ENCODE measurements at places on chromosomes 13 and 19.
A peak's percentile ranks its signal among the peaks of the same experiment; 100 is the strongest.

DNA sequence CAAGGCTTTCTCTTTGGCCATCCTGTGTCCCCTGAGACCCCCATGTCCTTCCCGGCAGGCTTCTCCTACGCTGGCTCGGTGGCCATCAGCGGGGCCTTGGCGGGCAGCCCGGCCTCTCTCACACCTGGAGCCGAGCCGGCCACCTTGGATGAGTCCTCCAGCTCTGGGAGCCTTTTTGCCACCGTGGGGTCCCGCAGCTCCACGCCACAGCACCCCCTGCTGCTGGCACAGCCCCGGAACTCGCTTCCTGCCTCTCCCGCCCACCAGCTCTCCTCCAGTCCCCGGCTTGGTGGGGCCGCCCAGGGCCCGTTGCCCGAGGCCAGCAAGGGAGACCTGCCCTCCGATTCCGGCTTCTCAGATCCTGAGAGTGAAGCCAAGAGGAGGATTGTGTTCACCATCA lies 14.2 kb downstream of the PLEKHJ1 start:
- no peak overlapping the region for H3K4me3 ChIP-seq
- no peaks in the 10 kb centered on the region for H3K27me3 ChIP-seq
- H3K4me1 ChIP-seq = peaks cover 5% of the 10 kb centered on the region
- H3K27ac ChIP-seq = no peak overlapping the region

DNA sequence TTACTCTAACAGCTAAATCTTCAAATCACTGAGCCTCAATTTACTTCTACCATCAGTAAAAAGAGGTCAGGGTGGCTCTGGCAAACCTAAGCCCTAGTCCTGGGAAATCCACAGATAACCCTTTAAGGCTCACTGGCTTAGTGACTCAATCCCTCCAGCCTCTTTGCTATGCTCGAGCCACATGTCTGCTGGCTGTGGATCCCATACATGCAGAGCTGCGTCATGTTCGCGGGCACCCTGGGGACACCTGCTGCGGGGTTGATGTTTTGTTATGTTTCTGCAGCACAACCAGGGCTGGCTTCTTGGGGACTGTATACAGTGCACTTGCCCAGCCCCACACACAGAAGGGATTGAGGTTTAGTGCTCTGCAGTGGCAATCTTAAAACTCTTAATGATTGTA lies 41.6 kb upstream of the C13orf42 start:
- no peak overlapping the region for H3K4me3 ChIP-seq
- peaks cover 6% of the 10 kb centered on the region for H3K27me3 ChIP-seq
- no peaks in the 10 kb centered on the region for H3K36me3 ChIP-seq
- no peak for DNase-seq

- H3K27ac ChIP-seq = no peak overlapping the region
- H3K27me3 ChIP-seq = no peaks in the 10 kb centered on the region
- no peak for DNase-seq
- peak overlapping the region; percentile 96 for H3K4me3 ChIP-seq
Observed at GRCh38 chr19:35546532-35546931, 1.1 kb downstream of the TMEM147 start.

DNA sequence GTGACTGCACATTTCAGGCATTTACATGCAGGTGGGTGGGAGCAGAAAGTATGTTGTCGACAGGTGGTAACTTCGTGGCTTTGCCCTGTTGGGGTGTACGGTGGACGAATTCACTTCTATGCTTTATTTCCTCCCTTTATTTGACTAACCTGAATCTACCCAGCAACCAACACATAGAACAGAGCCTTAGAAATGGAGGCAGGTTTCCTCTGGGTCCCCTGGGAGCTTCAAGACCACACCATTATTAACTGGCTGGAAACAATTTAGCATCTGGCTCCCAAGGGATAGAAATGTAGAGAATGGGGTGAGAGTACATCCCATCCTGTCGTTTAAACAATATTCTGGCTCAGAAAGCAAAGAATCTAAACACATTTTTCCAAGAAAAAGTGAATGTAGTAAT lies 244.4 kb downstream of the DLEU7 start:
- H3K27ac ChIP-seq = no peak overlapping the region
- DNase-seq = no peak
- no peaks in the 10 kb centered on the region for H3K27me3 ChIP-seq

DNA sequence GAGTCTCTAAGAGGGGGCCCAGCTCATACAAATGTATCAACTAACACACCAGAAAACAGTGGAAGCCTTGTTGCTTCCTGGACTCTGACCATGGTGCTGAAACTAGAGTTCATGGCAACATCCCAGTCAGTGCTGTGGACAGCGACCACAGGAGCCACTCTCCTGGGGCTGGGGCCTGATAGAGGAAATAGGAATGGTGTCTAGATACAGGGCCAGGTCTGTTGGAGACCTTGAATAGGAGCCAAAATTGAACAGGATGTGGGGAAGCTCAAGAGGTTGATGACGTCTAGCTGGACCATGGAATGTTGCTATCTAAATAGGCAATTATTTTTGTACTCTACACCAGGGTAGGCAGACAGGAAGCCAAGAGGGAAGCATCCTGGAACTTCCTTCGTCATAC lies 21.7 kb downstream of the LILRB4 start:
- H3K27ac ChIP-seq = no peak overlapping the region
- H3K4me3 ChIP-seq = no peak overlapping the region
- no peaks in the 10 kb centered on the region for H3K36me3 ChIP-seq
- H3K4me1 ChIP-seq = no peaks in the 10 kb centered on the region

GRCh38 chr19:4183967-4184717 lies 1.7 kb downstream of the ANKRD24 start:
- H3K4me3 ChIP-seq = no peak overlapping the region
- no peak overlapping the region for H3K27ac ChIP-seq
- no peak for DNase-seq
- peaks cover 25% of the 10 kb centered on the region for H3K4me1 ChIP-seq

GRCh38 chr13:33106656-33107360 lies 90.6 kb downstream of the KL start:
- H3K4me1 ChIP-seq = peaks cover 34% of the 10 kb centered on the region
- no peak for DNase-seq
- no peaks in the 10 kb centered on the region for H3K27me3 ChIP-seq
- no peak overlapping the region for H3K4me3 ChIP-seq
- peaks cover 50% of the 10 kb centered on the region for H3K36me3 ChIP-seq

- no peak overlapping the region for H3K27ac ChIP-seq
- no peak for DNase-seq
- no peaks in the 10 kb centered on the region for H3K36me3 ChIP-seq
- peaks cover 93% of the 10 kb centered on the region for H3K27me3 ChIP-seq
- peaks cover 8% of the 10 kb centered on the region for H3K4me1 ChIP-seq
- no peak overlapping the region for H3K4me3 ChIP-seq
Observed at GRCh38 chr19:35851213-35852028, 883 bp downstream of the NPHS1 start.

GRCh38 chr13:58598241-58598640 lies 966.7 kb downstream of the PCDH17 start:
- H3K4me1 ChIP-seq = no peaks in the 10 kb centered on the region
- H3K27ac ChIP-seq = no peak overlapping the region
- no peaks in the 10 kb centered on the region for H3K36me3 ChIP-seq
- no peak for DNase-seq
- no peak overlapping the region for H3K4me3 ChIP-seq
- H3K27me3 ChIP-seq = no peaks in the 10 kb centered on the region

GRCh38 chr19:49533551-49534488 lies 6.0 kb downstream of the RCN3 start:
- H3K36me3 ChIP-seq = peaks cover 7% of the 10 kb centered on the region
- H3K4me3 ChIP-seq = peak overlapping the region; percentile 55
- H3K27ac ChIP-seq = no peak overlapping the region
- no peaks in the 10 kb centered on the region for H3K27me3 ChIP-seq
- peak; percentile 88 for DNase-seq

GRCh38 chr19:19214159-19214490 lies 2.4 kb downstream of the NCAN start:
- no peak for DNase-seq
- no peak overlapping the region for H3K4me3 ChIP-seq
- H3K4me1 ChIP-seq = no peaks in the 10 kb centered on the region
- peaks cover 76% of the 10 kb centered on the region for H3K27me3 ChIP-seq
- H3K27ac ChIP-seq = no peak overlapping the region

GRCh38 chr13:90594681-90595080 lies 752.8 kb upstream of the MIR17HG start:
- H3K27me3 ChIP-seq = no peaks in the 10 kb centered on the region
- no peak overlapping the region for H3K27ac ChIP-seq
- no peaks in the 10 kb centered on the region for H3K36me3 ChIP-seq
- DNase-seq = no peak

DNA sequence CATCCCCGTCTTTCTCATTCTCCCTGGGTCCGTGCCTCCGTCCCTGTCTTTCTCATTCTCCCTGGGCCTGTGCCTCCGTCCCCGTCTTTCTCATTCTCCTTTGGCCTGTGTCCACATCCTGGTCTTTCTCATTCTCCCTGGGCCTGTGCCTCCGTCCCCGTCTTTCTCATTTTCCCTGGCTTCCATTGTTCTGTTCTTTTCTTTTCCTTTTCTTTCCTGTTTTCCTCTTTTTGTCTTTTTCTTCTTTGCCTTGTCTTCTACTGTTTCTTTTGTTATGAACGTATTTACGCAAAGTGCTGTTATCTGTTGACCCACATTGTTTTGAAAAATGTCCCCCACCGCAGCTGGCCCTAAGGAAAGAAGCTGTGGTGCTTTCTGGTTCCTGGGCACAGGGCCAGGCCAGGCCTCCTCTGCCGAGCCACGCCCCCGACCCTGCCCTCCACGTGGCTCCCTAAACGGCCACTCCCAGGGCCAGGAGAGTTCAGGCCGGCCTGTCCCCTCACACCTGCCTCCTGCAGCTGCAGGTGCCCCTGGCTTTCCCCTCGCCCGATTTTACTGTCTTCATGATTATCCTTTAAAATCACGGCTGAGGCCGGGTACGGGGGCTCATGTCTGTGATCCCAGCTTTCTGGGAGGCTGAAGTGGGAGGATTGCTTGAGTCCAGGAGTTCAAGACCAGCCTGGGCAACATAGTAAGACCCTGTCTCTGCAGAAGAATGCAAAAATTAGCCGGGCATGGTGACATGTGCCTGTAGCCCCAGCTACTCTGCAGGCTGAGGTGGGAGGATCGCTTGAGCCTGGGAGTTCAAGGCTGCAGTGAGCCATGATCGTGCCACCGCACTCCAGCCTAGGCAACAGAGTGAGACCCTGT lies 14.0 kb upstream of the TMPRSS9 start:
- peaks cover 38% of the 10 kb centered on the region for H3K36me3 ChIP-seq
- H3K4me1 ChIP-seq = peaks cover 16% of the 10 kb centered on the region
- H3K27me3 ChIP-seq = no peaks in the 10 kb centered on the region
- no peak for DNase-seq
- no peak overlapping the region for H3K27ac ChIP-seq

GRCh38 chr19:10832939-10833296 lies 3.1 kb downstream of the TMED1 start:
- H3K27ac ChIP-seq = no peak overlapping the region
- no peaks in the 10 kb centered on the region for H3K27me3 ChIP-seq
- H3K36me3 ChIP-seq = peaks cover 58% of the 10 kb centered on the region
- peaks cover 17% of the 10 kb centered on the region for H3K4me1 ChIP-seq

GRCh38 chr13:77563111-77563510 lies 27.6 kb downstream of the SCEL start:
- DNase-seq = no peak
- H3K4me3 ChIP-seq = no peak overlapping the region
- peaks cover 16% of the 10 kb centered on the region for H3K4me1 ChIP-seq
- H3K27me3 ChIP-seq = no peaks in the 10 kb centered on the region
- no peak overlapping the region for H3K27ac ChIP-seq
- H3K36me3 ChIP-seq = no peaks in the 10 kb centered on the region

DNA sequence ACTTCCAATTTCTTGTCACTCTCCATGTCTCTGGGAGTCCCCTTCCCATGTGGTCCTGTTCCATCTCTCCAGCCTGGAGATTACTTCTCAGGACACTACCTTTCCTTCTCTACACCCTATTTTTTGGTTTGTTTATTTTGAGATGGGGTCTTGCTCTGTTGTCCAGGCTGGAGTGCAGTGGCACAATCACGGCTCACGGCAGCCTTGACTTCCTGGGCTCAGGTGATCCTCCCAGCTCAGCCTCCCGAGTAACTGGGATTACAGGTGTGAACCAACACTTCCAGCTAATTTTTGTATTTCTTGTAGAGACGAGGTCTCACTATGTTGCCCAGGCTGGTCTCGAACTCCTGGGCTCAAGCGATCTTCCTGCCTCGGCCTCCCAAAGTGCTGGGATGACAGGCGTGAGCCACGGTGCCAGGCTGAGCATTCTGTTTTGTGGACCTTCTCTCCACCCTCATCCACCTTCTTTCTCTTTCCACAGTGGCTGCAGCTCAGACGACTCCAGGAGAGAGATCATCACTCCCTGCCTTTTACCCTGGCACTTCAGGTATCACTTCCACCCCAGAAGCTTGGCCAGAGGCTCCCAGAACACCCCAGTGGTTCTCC lies 644 bp downstream of the HCST start:
- no peak for DNase-seq
- H3K4me3 ChIP-seq = peak overlapping the region; percentile 21
- H3K27ac ChIP-seq = peak overlapping the region; percentile 11
- no peaks in the 10 kb centered on the region for H3K27me3 ChIP-seq
- no peaks in the 10 kb centered on the region for H3K36me3 ChIP-seq

- no peak overlapping the region for H3K27ac ChIP-seq
- H3K4me1 ChIP-seq = no peaks in the 10 kb centered on the region
- H3K27me3 ChIP-seq = no peaks in the 10 kb centered on the region
- no peak overlapping the region for H3K4me3 ChIP-seq
- peaks cover 6% of the 10 kb centered on the region for H3K36me3 ChIP-seq
- no peak for DNase-seq
Observed at GRCh38 chr13:111318386-111318785, 2.1 kb upstream of the TEX29 start.

GRCh38 chr19:18879579-18880373 lies 16.2 kb downstream of the CERS1 start:
- no peak overlapping the region for H3K27ac ChIP-seq
- no peaks in the 10 kb centered on the region for H3K36me3 ChIP-seq
- H3K27me3 ChIP-seq = no peaks in the 10 kb centered on the region

DNA sequence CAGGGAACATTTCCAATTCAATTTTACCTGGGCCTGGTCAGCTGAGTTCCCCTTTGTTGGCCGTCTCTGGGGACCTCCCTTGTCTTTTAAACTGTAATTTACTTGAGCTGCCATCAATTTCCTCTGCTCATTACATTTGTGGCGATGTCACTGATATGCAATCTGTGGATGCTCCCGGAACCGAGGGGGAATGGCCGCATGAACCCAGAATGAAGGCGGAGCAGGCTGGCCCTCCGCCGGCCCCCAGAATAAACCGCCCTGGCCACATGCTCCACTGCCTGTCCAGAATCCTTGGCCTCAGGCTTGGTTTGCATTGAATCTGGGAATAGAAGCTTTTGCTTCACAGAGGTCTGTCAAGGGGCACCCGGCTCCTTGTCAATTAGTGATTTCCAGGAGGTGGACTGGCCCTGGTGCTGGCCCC lies 276.8 kb downstream of the TEX29 start:
- peak; percentile 22 for DNase-seq
- H3K36me3 ChIP-seq = no peaks in the 10 kb centered on the region
- H3K4me1 ChIP-seq = no peaks in the 10 kb centered on the region
- no peak overlapping the region for H3K4me3 ChIP-seq
- no peaks in the 10 kb centered on the region for H3K27me3 ChIP-seq
- H3K27ac ChIP-seq = no peak overlapping the region

- no peaks in the 10 kb centered on the region for H3K27me3 ChIP-seq
- no peak overlapping the region for H3K4me3 ChIP-seq
- no peaks in the 10 kb centered on the region for H3K36me3 ChIP-seq
- H3K27ac ChIP-seq = no peak overlapping the region
Observed at GRCh38 chr13:48892688-48893075, 83.0 kb upstream of the FNDC3A start.

GRCh38 chr19:47492571-47493377 lies 8.8 kb upstream of the KPTN start:
- H3K36me3 ChIP-seq = peaks cover 92% of the 10 kb centered on the region
- no peak overlapping the region for H3K27ac ChIP-seq
- no peak overlapping the region for H3K4me3 ChIP-seq
- H3K4me1 ChIP-seq = peaks cover 14% of the 10 kb centered on the region

- no peak overlapping the region for H3K27ac ChIP-seq
- no peaks in the 10 kb centered on the region for H3K36me3 ChIP-seq
- H3K27me3 ChIP-seq = peaks cover 15% of the 10 kb centered on the region
- no peak for DNase-seq
- no peak overlapping the region for H3K4me3 ChIP-seq
Observed at GRCh38 chr19:50897191-50897607, 14.0 kb downstream of the KLK4 start.

Measured in suprapubic skin (tissue), 4 donors.